ENCODE measurements at places on chromosomes 11 and 22.

GRCh38 chr22:44608597-44609399 is 93.2 kb upstream of the PRR5 start:
- no peak for DNase-seq

GRCh38 chr22:20032407-20032991 is 11.6 kb downstream of the TANGO2 start:
- DNase-seq, result no peak

- peak; percentile 17 for DNase-seq
Observed at GRCh38 chr11:35792148-35792845, 129.7 kb downstream of the TRIM44 start.

- no peak for DNase-seq
Observed at GRCh38 chr11:46161201-46161600, 39.9 kb upstream of the PHF21A start.

DNA sequence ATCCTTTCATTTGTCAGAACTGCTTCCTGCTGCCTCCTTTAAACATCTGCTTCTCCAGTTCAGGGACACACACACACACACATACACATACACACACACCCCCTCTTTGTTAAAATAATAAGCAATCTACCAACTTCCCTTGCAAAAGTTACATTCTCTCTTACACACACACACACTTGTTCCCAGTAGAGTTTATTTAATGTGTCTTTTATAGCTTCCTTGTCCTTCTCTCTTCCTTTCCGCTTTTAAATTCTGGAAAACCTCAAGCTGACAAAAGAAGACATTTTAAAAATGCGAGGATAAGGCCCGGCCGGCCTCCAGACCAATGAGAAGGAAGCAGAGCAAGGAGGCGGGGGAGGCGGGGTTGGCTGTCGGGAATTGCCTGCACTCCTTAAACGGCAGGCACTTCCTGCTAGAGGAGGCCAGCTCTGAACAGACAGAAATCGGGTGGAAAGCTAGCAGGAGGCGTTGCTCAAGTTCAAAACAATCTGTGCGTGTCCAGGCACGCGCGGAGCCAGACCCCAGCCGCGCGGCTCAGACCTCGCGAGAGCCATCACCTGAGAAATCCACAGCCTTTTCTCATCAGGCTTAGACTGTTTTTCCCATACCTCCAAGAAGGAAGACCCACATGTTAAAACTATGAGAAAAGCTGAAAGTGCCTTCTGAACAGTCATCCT is 99.9 kb downstream of the MAML2 start:
- DNase-seq, result peak; percentile 79

- no peak for DNase-seq
Observed at GRCh38 chr22:44845796-44846720, 93.7 kb downstream of the ARHGAP8 start.

- DNase-seq, result peak; percentile 18
Observed at GRCh38 chr11:47154616-47155570, 21.8 kb downstream of the ARFGAP2 start.

GRCh38 chr22:31343235-31344191 is 2.6 kb downstream of the PATZ1 start:
- no peak for DNase-seq

DNA sequence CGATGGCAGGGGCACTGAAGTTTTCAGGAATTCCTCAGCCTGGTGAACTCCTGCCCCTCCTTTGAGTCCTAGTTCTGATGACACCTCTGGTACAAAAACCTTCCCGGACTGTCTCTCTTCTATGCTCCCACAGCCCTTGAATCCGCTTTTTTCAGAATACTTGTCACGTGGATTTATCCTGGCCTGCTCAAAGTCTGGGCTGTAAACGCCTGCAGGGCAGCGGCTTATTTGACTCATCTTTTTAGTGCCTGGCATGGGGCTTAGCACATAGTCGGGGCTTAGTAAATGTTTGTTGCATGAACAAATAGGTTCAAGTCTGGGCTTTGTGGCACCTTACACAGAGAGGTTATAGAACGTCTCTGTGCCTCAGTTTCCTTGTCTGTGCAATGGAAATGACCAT is 13.4 kb upstream of the KCNJ11 start:
- DNase-seq, result peak; percentile 71

DNA sequence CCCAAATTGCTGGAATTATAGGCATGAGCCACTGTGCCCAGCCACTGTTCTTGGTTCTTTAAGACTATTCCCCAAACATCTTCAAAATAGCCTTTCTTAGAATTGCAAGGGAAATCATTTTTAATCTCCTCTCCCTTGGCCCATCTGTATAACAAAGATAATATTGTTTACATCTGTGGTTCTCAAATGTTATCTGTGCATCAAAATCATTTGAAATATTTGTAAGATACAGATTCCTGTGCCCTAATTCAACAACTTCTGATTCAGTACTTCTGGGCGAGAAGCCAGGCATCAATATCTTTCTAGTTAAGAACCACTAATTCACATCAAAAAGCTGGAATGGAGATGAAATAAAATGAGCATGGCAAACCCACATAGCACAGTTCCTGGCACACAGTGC is 83.0 kb downstream of the TMPRSS5 start:
- no peak for DNase-seq

GRCh38 chr11:95338430-95338991 is 107.5 kb upstream of the SESN3 start:
- peak; percentile 37 for DNase-seq

- no peak for DNase-seq
Observed at GRCh38 chr11:131914361-131914774, 544.0 kb downstream of the NTM start.

- DNase-seq, result no peak
Observed at GRCh38 chr11:130101661-130102060, 32.0 kb downstream of the APLP2 start.

DNA sequence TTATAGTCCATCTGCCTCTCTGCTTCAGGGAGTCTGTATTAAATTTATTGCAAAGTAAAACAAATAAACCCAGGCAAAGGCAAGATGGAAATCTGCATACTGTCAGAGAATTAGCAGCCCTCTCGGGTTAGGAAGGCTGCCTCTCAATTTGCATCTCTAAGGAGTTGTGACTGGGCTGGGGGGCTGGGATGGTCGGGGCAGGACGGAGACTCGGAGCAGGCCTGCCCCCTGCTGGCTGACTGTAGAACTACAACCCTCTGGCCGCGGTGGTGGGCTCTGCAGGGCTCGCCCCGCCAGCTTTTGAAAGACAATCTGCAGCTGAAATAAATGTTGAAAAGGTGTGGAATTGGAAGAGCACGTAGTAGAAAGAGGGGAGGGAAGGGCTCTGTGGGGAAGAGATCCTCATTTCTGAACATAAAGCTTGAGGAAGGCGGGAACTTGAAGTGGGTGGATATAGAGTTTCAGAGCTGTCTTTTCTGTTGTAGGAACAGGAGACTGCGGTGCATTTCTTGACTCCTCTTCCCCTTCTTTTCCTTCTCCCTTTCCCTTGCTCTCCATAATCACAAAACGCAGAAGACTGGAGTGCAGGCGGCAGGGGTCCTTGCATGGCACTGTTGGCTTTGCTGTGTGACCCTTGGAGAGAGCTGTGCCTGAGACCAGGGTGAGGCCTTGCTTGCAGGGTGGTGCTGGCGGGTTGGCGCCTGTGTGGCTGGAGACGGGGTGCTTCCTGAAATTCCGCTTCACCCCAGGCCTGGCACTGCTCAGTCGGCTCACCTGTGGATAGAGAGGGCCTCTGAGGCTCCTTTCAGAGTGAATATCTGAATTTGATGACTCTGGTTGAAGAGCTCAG is 22.6 kb upstream of the PKNOX2 start:
- no peak for DNase-seq

DNA sequence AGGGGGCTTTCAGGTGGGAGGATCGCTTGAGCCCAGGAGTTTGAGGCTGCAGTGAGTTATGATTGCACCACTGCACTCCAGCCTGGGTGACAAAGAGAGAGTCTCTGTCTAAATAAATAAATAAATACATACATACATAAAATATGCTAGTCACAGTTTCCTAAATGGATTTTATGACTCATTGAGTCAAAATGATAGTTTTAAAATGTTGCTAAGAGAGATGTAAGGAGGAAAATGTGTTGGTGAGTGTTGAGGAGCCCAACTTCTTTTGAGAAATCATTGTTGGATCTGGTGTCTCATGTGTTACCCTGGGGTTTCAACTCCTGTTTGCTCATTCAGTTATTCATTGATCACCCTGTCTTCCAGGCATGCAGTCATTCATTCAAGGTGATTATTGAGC is 21.0 kb downstream of the PARVB start:
- DNase-seq, result no peak

- DNase-seq, result no peak
Observed at GRCh38 chr22:49636649-49637048, 191.0 kb downstream of the BRD1 start.

- DNase-seq, result no peak
Observed at GRCh38 chr11:75656044-75656727, 12.7 kb downstream of the MAP6 start.

DNA sequence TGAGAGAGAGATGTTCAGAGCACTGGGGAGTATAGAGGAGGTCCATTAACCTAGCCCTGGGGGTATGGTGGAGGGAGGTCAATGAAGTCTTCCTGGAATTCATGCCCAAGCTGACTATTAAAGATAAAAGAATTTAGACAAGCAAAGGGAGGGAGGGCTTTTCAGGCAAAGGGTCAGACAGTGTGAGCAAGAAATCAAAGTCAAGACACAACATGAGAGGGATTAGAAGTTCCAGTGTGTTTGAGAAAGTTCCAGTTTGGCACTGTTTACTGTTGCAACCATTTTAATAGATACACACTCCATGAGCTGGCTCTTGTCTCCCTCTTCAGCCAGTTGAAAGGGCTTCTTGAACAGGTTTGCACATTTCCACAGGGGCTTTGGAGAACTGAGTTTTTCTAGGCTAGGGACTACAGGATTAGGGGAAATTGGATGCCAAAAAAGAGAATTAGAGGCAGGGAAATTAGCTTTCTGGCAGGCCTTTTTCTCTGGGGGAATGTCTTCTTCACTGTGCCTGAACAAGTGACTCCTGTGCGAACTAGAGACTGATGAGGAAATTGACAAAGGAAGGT is 14.7 kb upstream of the NNMT start:
- no peak for DNase-seq

- no peak for DNase-seq
Observed at GRCh38 chr11:5364214-5364613, 12.9 kb downstream of the OR51B6 start.

- DNase-seq, result no peak
Observed at GRCh38 chr11:96111308-96111707, 187.4 kb upstream of the MTMR2 start.

GRCh38 chr11:65867284-65868071 is 5.1 kb downstream of the EFEMP2 start:
- DNase-seq, result no peak

- DNase-seq, result peak; percentile 39
Observed at GRCh38 chr11:65381716-65382032, 772 bp downstream of the SLC25A45 start.

DNA sequence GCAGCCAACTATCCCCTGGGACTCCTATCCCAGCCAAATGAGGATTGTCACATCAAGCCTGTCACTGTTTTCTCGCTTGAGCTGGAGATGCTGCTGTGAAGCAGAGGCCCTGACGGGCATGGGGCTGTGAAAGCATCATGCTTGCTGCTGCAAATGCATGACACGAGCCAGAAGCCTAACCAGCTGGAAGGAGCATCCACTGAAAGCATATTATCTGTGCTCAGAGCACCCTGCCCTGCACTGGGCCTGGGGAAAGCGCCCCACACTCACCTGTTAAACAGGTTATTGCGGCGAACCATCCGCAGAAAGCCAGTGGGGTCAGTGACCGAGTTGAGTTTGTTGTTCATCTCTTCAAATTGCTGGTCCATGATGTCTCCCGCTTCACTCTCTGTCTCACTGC is 110.9 kb upstream of the PITPNB start:
- no peak for DNase-seq

GRCh38 chr11:2788168-2789071 is 88.6 kb upstream of the KCNQ1OT1 start:
- peak; percentile 5 for DNase-seq

GRCh38 chr11:102489186-102490145 is 36.9 kb upstream of the TMEM123 start:
- DNase-seq, result no peak

- no peak for DNase-seq
Observed at GRCh38 chr11:128250482-128250881, 336.9 kb downstream of the ETS1 start.

DNA sequence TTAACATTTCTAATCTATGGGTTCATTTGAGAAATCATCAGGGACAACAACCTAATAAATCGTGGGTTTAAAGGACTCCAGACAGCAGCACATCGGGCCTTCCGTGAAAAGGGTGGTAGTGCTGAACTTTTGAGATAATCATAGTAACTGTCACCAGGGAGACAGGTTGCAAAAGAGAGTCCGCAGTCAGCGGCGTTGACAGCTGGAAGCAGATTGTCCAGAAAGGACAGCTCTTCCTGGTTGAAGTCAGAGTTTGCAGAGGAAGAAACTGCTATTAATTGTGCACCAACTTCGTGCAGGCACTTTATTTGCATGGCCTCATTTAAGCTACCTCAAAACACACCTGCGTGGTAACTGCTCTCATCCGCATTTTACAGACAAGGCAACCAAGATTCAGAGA is 20.5 kb upstream of the ISX start:
- DNase-seq, result no peak

GRCh38 chr11:123062892-123063825 is 1.2 kb upstream of the HSPA8 start:
- DNase-seq, result peak; percentile 65

GRCh38 chr22:44988671-44989070 is 21.1 kb downstream of the PHF21B start:
- DNase-seq, result no peak

GRCh38 chr22:28855355-28856094 is 27.8 kb upstream of the ZNRF3 start:
- DNase-seq, result peak; percentile 24

DNA sequence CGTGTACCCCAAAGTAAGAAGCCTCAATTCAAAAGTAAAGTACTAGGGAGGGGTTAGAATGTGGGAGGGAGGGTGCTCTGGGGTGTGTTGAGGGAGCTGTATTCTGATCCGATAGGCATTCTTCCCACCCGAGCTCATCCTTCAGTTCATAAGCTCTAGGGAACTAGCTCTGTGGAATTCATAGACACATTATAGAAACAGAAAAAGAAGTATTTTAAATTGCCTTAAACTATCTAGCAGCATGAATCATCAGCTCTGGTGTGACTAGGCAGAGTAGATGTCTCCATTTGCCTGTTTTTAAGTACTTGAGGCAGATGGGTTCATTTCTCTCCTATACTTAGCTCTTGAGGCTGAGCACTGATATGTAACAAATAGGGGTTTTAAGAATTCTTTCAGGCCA is 7.3 kb upstream of the SGSM3 start:
- DNase-seq, result no peak

GRCh38 chr11:126637795-126638175 is 282.3 kb downstream of the ST3GAL4 start:
- no peak for DNase-seq

- DNase-seq, result no peak
Observed at GRCh38 chr11:60785806-60786361, 751 bp downstream of the MS4A10 start.

GRCh38 chr11:111452817-111453552 is 59.2 kb downstream of the BTG4 start:
- no peak for DNase-seq
